Retina (tissue), 1 donor: ENCODE measurements at places on chromosomes 5 and 9.

GRCh38 chr5:138544181-138545134 lies 1.4 kb upstream of the ETF1 start:
- DNase-seq: no peak

DNA sequence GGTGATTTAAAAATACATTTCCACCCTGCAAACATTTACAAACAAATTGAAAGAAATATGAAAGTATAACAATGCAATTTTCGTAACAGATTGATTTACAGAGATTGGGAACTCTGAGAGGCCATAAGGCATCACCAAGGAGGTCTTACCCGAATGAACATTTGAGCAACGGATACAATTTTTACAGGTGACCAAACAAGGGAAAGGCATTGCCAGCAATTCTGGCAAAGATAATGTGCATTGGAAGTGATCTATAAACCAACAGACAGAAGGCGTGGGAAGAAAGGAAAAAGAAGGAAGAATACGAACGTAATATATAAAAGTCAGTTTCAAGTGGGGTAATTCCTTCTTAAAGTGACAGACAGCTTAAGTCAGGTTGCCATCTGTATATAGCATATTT lies 295.9 kb downstream of the CDH12 start:
- no peak for DNase-seq

- no peak for DNase-seq
These were observed 18.4 kb downstream of the URM1 start for GRCh38 chr9:128389395-128390149.

- no peak for DNase-seq
These were observed 30.6 kb downstream of the STX17 start for GRCh38 chr9:99936947-99937587.

DNA sequence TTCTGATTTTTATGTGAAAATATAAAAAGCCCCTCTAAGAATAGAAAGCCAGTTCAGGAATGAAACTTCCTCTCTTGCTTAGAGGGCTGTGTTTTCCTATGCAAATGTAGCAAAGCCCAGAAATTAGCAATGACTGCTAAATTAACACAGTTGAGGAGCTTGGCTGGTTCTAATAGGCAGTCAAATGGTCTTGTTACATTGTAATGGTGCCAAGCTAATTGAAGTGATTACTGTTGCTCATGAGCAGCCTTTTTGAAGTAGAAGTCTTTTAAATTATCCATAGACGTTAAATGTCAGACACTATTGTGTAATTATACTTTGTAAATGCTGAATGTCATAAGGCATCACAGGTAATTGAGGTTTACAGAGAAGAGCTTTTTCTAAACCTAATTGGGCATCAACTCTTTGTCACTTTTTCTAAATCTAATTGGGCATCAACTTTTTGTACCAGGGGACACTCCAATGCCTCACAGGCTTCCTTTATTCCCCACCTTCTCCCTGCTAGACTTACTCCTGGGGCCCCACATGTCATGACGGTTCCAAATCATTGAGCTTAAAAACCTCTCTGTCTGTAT lies 229.1 kb downstream of the PSAT1 start:
- DNase-seq: peak; percentile 74
